ENCODE measurements at places on chromosomes 1 and 21.
A peak's percentile ranks its signal among the peaks of the same experiment; 100 is the strongest.

- DNase-seq = no peak
These were observed 38.5 kb upstream of the PGBD5 start for GRCh38 chr1:230464671-230465070.

GRCh38 chr1:1116701-1117468, 996 bp upstream of the C1orf159 start:
- DNase-seq = peak; percentile 58

GRCh38 chr1:73105755-73106154, 823.4 kb upstream of the NEGR1 start:
- DNase-seq = no peak

GRCh38 chr21:26153758-26154157, 16.8 kb downstream of the APP start:
- no peak for DNase-seq

- no peak for DNase-seq
These were observed 8.0 kb downstream of the CYYR1 start for GRCh38 chr21:26565111-26565510.

GRCh38 chr1:119466445-119466844, 40.6 kb upstream of the HSD3B1 start:
- DNase-seq = no peak

GRCh38 chr21:45990049-45990711, 8.6 kb downstream of the COL6A1 start:
- no peak for DNase-seq

GRCh38 chr1:226402739-226403165, 5.1 kb downstream of the PARP1 start:
- no peak for DNase-seq
